Neural progenitor cell (in vitro differentiated cells): ENCODE measurements at places on chromosomes 2 and 18.

- no peak for DNase-seq
Observed at GRCh38 chr18:66066191-66066590, 315.4 kb downstream of the CDH7 start.

DNA sequence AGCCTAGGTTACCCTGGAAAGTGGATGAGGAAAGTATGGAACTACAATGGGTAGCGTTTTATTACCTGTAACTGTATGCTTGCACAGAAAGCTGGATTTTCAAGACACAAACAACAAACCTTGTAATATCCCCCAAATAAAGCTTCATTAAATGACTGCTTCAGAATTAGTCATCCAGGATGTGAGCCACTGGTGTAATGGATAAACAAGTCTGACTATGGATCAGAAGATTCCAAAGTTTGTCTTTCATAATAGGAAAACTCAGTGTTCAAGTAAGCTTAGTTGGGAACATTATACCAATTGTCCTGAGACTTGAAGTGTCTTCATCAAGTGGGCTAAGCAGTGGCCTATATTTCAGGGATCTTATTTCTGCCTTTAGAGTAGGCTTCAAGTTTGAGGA is 518.8 kb downstream of the LRP1B start:
- DNase-seq = no peak

DNA sequence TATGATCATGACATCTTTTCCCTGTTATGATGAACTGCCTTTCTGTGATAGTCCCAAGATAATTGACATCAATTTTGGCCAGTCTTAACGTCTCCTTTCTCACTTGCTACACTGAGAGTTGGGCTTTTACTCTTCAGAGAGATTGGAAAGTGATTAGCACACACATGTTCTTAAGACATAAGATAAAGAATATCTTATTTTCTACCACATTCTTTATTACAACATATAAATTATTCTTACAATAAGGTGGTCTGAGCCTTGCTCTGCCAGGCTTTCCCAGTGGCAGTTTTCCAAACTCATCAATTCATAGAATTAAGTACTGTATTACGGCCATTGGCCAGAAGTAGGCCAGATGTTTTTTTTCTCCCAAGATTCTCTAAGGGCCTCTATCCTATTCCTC is 5.7 kb upstream of the DSC3 start:
- DNase-seq = no peak

DNA sequence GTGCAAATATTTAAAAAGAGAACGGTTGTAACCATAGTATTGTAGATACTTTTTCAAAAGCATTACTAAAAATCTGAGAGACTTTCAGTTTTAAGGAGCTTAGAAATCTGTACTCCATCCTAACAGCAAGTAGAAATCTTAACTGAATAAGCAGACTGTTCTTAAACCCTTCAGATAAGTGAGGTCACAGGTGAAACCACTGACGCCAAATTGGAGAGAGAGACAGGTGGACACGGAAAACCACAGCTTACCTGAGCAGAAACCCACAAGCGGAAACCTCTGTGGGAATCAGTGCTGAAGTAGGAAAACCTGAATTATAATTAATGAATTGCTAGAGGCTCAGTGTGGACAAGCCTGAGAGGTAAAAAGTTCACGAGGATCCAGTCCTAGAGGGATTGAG is 959.4 kb upstream of the CELF4 start:
- DNase-seq = no peak

DNA sequence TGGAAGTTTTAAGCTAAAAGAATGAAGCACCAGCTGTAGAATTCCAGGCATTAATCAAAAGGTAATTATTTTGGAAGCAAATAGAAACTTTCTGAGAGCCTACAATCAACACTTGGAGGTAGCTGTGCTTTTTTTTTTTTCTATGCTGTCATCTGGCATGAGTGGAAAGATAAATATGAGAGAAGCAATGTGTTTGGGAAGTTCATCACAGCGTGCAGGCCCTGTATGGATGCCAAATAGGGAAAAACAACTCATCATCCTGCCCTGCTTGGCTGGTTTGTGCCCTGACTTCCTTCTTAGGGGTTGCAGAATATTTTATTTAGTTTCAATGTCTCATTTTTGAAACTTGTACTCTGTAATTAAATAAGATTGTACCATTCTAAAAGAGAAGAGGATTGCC is 437.4 kb downstream of the PIK3C3 start:
- DNase-seq = no peak

- DNase-seq = no peak
Observed at GRCh38 chr2:164498836-164499235, 122.4 kb downstream of the GRB14 start.

GRCh38 chr2:85428343-85428881 is 9.9 kb downstream of the SH2D6 start:
- no peak for DNase-seq

- no peak for DNase-seq
Observed at GRCh38 chr2:48189552-48190228, 283.4 kb upstream of the FBXO11 start.

DNA sequence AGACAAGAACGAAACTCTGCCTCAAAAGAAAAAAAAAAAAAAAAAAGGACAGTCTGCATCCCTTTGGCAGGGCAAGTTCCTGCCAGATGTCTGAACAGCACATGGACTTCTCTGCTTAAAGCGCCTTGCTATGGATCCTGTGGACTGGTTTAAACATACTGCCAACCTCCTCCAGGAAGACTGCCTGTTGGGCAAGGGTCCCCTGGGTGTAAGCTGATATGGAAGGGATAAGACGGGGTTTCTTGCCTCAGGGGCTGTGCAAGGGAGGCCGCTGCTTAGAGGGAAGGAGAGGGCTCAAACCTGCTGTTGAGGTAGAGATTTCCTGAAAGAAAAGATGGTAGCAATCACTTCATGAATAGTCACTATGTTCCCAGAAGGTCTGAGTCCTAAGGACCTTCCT is 22.2 kb downstream of the SKA1 start:
- DNase-seq = no peak

GRCh38 chr2:108271691-108272253 is 16.9 kb upstream of the SULT1C2 start:
- DNase-seq = no peak

DNA sequence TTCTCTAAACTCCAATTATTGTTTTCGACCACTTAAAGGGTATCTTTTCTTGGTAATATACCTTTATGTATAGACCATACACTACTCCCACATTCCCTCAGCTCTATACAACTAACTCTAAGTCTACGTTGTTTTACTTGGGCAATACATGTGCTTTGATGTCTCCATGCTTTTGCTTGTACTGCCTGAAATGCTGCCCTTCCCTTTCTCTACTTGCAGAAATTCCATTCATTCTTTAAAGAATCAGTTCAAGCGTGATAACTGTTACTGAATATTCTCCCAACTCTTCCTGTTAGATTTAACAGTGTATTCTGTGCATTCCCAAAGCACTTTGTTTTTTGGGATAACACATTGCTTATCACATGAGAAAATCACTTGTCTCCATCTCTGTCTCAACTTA is 157.0 kb upstream of the AQP4 start:
- DNase-seq = no peak

GRCh38 chr18:57833441-57834101 is 30.5 kb upstream of the ATP8B1 start:
- DNase-seq = peak; percentile 6

- no peak for DNase-seq
Observed at GRCh38 chr2:240912878-240913809, 7.0 kb downstream of the CROCC2 start.

DNA sequence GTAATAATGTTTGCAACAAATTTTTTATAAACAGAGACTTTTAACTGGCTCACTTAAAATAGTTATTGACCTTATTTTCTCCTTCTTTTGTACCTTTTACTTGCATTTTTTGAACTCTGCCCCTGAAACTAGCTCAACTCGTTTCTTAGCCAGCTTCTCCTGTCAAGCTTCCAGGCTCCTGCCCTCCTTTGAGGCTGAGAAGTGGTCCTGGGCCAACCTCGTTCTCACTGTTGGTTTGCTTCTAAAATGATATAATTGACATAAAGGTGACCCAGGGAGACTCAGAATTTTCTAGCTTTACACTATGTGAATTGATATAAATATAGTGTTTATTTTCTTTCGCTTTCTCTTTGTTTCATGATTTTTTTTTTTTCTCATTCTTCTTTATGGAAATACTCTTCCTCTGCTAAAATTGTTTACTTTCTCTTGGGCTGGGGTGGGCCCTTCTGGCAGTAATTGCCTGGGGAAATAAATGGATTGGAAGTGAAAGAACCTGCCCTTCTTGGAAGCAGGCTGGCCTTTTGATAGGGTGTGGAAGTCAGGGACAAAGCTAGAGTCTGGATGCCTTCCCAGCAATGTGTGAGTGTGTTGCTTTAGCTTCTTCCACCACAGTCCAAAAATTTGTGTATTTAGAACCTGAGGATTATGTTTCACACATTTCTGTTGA is 30.7 kb downstream of the GPD2 start:
- DNase-seq = no peak

GRCh38 chr2:164697688-164698461 is 76.6 kb upstream of the GRB14 start:
- peak; percentile 17 for DNase-seq

DNA sequence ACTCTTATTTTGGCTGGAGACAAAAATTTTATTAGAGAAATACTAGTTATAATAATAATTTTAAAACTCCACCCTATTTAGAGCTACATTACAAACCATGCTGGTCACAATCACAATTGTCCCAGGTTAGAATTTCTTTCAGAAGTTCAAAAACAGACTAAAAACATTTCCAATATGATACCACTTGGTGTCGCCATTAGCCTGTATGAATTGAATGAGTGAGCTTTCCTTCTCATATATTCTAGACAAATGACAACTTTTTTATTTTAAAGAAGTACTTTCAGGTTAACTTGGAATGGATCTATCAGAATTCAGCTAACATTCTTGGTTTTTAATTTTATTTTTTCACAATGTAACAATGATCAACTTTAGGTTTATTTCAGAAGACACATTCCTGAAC is 48.0 kb downstream of the SERPINB8 start:
- peak; percentile 45 for DNase-seq

DNA sequence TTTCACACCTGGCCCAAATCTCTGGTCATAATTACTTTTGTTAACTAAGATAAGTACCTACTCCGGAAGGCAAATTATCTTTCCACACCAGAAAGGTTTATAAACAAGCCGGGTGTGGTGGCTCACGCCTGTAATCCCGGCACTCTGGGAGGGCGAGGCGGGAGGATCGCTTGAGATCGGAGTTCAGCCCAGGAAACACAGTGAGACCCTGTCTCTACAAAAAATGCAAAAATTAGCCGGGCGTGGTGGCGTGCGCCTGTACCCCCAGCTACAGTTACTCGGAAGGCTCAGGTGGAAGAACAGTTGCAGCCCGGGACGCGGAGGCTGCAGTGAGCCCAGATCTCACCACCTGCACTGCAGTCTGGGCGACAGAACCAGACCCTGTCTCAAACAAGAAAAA is 2.1 kb downstream of the PUM2 start:
- peak; percentile 20 for DNase-seq

DNA sequence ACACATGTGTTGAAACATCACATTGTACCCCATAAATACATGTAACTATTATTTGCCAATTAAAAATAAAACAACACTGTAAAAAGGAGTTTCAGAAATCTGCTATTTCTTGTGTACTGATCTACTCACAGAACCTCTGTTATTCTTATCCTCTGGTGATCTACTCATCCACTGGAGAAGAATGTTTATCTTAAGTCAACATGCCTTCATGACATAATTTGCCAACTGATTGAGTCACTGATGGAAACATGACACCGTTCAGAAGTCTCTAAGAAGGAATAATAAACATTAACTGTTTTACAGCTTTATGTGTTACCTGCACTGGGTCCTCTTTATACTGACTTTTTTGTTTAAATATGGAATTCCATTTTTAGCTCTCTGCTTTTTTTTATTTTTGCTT is 555.2 kb downstream of the DCDC2C start:
- DNase-seq = no peak

DNA sequence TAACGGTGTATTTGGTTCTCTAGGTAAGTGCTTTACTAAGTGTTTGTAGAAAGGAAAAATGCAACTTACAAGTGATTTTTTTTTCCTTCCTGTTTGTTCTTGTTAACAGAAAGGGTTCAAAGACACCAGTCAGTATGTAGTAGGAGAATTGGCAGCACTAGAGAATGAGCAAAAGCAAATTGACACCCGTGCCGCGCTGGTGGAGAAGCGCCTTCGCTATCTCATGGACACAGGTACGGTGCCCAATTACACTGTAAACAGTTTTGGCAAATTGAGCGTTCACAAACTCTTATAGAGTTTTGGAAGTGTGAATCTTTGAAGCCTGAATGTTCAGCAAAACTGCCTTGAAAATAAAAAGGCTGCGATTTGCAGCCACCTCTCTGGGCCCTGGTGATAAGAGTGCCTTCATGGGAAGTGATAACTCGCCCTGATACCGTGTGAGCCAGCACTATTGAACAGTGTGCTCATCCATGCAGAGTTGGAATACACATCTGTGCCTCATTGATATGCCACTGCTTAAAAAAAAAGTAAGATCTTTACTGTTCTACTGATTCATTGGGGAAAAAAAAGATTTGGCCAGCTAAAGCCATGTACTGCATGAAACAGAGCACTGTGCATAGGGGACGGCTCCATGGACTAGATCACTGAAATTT is 54.0 kb upstream of the OTX1 start:
- DNase-seq = no peak

DNA sequence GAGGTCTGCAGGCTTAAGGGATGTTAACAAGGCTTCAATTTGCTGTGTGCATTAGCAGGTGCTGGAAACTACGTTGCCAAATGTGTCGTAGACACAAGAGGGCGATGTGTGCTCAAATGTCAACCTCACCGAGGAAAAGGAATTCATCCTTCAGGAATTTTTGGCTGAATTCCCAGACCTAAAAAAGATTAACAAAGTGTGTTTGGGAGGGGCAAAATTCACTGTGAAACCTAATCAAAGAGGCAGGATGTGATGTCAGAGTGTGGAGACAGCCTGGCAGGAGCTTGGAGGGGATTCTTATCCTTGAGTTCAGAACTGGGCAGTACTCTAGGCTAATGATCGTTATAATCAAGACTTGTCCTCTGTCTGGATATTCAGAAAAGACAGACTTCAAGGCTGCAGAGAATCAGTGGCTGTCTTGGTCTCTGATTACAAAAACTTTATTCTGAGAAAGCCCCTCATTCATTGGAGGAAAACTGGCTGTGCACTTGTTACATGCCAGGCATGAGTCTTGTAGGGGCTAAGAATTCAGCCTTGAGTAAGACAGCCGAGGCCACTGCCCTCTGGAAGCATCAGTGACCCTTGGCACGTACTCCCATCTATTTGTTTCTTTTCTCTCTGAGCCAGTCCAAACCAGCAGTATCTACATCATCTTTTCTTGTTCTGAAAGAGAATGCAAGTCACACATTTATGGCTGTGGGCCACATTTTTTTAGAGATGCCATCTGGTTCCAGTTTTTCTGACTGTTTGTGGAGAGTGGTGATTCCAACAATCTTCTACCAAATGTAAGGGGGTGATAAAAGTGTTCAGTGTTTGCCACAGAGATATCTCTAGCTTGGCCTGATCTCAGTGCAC is 18.7 kb upstream of the SCYGR1 start:
- DNase-seq = peak; percentile 85
